CD14-positive monocyte (primary cell): ENCODE measurements at places on chromosomes 5 and 9.

DNA sequence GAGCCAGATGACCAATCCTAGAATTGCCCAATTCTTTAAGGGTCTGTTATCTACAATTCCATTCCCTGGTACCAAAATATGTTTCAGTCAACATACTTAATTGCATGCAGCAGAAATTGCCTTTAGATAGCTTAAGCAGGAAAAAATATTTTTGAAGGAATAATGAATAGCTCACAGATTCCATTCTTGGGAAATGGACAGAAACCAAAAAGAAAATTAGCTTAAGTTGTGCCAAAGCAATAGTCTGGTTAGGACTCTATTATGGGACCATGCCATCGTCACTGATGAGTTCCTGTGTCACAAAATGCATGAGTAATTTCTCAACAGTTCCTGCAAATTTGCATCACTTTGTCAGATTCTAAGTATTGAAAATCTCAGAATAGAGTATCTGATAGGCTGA is 12.3 kb downstream of the ACTBL2 start:
- DNase-seq, result no peak

GRCh38 chr9:94782355-94783101 is 56.0 kb downstream of the AOPEP start:
- no peak for DNase-seq

DNA sequence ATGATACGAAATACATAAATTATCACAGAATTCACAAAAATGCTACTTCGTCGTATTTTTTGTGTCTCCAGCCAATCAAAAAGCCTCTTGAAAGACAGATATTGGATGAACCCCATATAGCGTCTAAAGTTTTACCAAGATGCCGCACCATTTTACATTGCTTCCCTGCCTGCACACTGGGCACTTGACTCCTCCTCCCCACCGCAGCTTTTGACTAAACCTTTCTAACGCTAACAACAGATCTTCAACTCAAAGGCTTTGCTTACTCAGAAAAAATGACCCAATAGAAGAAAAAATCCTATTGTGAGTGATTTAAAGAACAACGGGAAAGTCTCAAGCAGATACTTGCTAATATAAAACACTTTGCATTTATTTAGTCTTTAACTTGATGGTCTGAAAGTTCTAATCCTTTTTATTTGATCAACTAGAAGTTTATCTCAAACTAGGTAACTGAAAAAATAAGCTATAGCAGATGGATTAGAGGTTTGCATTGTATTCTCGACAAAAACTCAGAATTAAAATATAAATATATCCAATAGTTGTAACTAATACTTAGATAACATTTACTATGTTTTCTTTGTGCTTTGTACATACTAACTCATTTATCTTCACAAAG is 609.1 kb upstream of the DMAC1 start:
- DNase-seq, result no peak

DNA sequence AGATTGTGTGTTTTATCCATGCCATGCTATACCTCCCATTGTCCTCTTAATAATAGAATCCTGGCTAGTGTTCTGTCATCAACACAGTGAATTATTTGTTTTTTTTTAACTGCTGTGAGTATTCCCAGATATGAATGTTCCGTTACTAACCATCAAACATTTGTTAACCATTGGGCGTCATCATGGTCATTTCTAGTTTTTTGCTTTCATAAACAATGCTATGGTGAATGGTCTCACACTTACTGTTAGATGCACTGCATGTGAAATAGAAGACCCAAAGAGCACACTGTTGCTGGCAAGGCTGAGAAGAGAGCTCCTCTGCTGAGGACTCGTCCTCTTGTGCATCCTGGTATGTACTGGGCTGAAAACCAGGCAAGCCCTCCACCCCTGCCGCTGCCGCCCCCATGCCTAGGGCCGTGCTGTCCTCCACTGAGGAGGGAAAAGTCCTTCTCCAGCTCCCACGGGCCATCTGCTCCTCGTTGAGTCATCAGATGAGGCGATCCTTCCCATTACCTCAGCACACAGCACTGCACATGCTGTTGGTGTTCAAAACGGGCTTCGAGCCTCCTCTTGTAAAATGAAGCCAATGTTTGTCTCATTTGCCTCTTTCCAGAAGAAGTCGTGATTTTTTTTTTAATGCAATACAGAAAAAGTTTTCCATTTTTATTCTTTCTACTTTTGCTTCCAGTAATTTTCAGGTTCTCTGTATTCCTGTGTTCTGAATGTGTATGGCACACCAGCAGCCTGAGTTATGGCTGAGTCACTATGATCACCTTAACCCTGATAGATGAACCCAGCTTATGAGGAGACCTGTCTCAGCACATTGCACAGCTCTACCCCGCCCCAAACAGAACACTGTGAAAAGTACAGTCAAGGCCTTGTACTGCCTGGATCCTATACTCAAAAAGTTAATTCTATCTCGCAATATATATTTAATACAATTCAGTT is 219.0 kb downstream of the AOPEP start:
- DNase-seq, result no peak

- DNase-seq, result no peak
Observed at GRCh38 chr5:88248094-88248493, 20.6 kb downstream of the TMEM161B start.

DNA sequence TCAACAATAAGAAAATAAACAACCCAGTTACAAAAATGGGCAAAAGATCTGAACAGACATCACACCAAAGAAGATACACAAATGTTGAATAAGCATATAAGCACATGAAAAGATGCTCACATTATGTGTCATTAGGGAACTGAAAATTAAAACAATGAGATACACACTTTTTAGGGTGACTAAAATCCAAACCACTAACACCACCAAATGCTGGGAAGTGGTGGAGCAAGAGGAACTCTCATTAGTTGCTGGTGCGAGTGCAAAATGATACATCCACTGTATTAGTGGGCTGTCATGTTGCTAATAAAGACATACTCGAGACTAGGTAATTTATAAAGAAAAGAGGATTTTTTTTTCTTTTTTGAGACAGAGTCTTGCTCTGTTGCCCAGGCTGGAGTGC is 329.1 kb downstream of the TMEM38B start:
- no peak for DNase-seq

GRCh38 chr5:174047472-174048099 is 2.1 kb downstream of the NSG2 start:
- DNase-seq, result no peak

- DNase-seq, result no peak
Observed at GRCh38 chr5:17070647-17071046, 134.6 kb upstream of the MYO10 start.

DNA sequence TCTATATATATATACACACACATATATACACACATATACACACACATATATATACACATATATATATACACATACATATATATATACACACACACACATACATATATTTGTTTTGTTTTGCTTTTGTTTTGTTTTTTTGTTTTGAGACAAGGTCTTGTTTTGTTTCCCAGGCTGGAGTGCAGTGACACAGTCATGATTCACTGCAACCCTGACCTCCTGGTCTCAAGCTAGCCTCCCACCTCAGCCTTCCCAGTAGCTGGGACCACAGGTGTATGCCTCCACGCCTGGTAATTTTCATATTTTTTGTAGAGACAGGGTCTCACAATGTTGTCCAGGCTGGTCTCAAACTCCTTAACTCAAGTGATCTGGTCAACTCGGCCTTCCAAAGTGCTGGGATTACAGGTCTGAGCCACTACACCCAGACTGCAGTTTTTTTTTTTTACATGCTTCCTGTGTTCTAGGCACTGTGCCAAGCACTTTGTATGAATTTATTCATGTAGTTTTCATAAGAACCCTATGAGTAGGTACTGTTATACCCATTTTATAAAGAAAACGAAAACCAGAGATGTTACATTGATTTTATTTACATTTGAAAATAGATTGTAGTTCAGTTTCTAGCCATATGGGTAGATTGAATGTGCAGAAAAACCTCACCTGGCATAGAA is 120.7 kb downstream of the PBX3 start:
- no peak for DNase-seq

GRCh38 chr9:99746406-99746805 is 75.3 kb upstream of the NR4A3 start:
- no peak for DNase-seq

- DNase-seq, result no peak
Observed at GRCh38 chr5:57232293-57233033, 58.6 kb downstream of the GPBP1 start.
